ENCODE measurements at places on chromosomes 4 and X. TPM values are rescaled to one million over a fixed set of nuclear protein-coding genes. Genes with fewer than 3 reads are reported as not detected.

Gene GSX2
- not detected for total RNA-seq

Gene AMTN
- total RNA-seq: not detected

Gene SPANXC
- not detected for total RNA-seq

Gene KLB
- not detected for total RNA-seq

DNA sequence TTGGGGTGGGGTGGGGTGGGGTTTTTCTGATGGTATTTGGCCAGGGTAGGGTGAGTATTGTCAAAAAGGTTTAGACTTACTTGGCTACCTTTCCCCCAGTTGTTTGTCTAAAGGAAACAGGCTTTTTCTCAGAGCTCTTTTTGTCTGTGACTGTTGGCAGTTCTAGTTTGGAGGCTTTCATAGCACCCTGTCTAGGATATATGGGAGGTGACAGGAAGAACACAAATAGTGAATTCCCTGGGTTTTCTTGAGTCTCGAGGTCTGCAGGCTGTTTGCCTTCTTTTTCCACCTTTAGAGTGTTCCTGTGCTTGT lies 13.5 kb downstream of the RPS6KA3 start:
- no peak overlapping the region for H3K4me3 ChIP-seq
- H3K4me1 ChIP-seq: peaks cover 6% of the 10 kb centered on the region

GRCh38 chr4:48752726-48753125 lies 27.4 kb downstream of the FRYL start:
- DNase-seq: no peak
- no peak overlapping the region for H3K27ac ChIP-seq
- H3K4me1 ChIP-seq: peaks cover 38% of the 10 kb centered on the region
- no peak overlapping the region for H3K4me3 ChIP-seq
- H3K27me3 ChIP-seq: no peaks in the 10 kb centered on the region

DNA sequence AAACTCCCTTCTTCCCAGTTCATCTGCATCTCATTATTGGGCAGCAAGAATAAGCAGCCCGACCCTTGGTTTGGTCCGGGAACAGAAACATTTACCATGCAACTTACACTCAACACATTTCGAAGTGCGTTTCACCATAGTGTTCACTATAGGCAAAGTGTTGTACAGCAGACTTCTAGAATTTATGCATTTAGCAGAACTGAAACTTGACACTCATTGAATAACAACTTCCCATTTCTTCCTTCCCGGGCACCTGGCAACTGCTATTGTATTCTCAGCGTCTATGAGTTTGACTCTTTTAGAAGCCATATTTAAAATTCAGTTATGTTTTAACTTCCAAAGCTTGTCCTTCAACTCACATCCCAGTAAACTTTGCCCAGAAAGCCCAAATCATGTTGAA lies 840.6 kb downstream of the NLGN4X start:
- no peak for DNase-seq
- no peak overlapping the region for H3K4me3 ChIP-seq
- H3K27ac ChIP-seq: no peak overlapping the region
- H3K27me3 ChIP-seq: no peaks in the 10 kb centered on the region
- H3K4me1 ChIP-seq: no peaks in the 10 kb centered on the region

GRCh38 chr4:8117278-8117682 lies 41.3 kb downstream of the ABLIM2 start:
- no peaks in the 10 kb centered on the region for H3K36me3 ChIP-seq
- no peaks in the 10 kb centered on the region for H3K27me3 ChIP-seq
- no peak for DNase-seq
- no peak overlapping the region for H3K4me3 ChIP-seq
- no peak overlapping the region for H3K27ac ChIP-seq

Data from thoracic aorta (tissue), 2 donors.